ENCODE measurements at places on chromosomes 5 and 9. TPM values are rescaled to one million over a fixed set of nuclear protein-coding genes. Genes with fewer than 3 reads are reported as not detected.
A peak's percentile ranks its signal among the peaks of the same experiment; 100 is the strongest.

Gene PGM5
- 30.5 TPM for total RNA-seq

- no peak for DNase-seq
These were observed 110.2 kb downstream of the PCSK1 start for GRCh38 chr5:96322865-96323264.

DNA sequence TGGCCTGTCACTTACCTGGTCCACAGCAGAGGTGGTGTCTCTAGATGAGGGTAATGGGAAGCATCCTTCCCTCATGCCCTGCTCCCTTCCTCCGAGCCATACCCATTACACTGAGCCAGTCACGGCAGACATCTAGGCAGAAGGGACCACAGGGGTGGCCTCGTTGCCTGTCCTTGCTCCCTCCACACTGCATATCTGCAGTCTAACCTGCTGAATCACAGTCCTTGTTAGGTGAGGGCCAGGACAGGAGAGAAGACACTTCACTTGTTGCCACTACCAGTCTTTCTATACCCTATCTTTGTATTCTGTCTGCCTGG, 18.4 kb upstream of the SPINK4 start:
- DNase-seq: no peak

DNA sequence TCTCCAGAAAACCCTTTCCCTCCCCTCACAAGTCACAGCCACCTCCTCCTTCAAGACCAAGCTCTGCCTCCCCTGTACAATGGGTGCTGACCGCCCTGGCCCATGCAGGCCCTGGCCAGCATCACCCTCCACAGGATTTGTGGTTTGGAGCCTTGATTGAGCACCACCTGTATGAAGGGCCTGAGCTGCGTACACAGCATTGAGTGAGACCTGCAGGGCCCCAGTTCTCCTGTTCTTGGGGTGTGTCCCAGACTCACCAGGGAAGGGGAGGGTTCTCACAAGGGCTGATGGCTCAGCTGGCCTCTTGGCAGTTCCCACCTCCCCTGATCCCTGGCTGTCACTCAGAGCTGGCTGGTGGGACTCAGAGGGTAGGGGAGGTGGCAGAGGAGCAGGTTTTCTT, 63.7 kb upstream of the IER5L start:
- DNase-seq: peak; percentile 35

DNA sequence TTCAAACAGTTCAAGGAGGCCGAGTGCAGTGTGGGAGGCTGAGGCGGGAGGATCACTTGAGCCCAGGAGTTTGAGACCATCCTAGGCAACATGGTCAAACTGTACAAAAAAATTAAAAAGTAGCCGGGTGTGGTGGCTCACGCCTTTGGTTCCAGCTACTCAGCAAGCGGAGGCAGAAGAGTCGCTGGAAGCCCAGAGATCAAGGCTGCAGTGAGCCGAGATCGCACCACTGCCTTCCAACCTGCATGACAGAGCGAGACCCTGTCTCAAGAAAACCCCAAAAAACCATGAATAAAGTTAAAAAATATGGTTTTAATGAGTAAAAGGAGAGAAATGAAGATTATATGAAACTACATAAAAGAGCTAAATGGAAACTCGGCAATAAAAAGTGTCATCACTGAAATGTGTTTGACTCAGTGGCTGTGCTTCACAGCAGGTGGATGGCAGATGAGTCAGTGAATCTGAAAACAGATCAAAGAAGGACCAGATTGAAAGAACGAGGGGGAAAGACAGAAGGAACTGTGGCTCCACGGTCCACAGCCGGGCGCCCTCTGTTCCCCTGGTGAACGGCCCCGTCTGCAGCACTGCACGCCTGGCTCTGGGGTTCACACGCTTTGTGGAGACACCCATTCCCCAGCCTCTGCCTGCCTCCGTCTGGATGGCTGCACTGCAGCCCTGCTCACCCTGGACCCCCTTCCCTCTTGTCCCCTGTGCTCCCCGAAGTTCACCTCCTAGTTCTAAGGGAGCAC, 25.1 kb downstream of the EXD3 start:
- DNase-seq: no peak

DNA sequence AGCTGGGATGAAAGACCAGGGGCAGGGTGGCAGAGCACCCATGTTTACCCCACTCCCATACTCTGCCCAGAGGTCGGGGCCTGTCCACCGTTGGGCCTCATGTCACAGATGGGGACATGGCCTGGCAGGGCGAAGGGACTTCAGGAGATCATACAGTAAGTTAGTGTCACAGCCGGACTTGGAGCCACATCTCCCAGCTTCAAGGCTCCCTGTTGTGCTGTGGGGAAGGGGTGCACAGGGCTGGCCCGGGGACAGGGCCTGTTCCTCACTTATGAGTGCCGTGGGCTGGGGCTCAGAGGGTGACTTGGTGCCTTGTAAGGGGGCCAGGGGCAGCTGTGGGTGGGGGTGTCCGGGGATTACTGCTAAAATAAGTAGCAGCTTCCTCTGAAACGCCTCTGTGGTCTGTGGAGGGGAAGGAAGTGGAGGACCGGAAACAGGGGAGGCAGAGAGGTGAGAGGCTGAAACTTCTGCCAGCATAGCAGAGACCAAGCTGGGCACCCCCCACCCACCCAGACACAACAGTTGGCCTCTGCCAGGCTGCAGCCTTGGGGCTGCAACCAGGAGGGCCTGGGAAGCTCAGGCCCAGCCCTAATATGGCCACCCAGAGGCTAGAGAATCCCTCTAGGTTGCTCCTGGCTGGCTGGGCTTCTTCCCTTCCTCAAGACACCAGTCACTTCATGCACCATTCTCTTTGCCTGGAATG, 41.1 kb upstream of the NEK6 start:
- DNase-seq: no peak

DNA sequence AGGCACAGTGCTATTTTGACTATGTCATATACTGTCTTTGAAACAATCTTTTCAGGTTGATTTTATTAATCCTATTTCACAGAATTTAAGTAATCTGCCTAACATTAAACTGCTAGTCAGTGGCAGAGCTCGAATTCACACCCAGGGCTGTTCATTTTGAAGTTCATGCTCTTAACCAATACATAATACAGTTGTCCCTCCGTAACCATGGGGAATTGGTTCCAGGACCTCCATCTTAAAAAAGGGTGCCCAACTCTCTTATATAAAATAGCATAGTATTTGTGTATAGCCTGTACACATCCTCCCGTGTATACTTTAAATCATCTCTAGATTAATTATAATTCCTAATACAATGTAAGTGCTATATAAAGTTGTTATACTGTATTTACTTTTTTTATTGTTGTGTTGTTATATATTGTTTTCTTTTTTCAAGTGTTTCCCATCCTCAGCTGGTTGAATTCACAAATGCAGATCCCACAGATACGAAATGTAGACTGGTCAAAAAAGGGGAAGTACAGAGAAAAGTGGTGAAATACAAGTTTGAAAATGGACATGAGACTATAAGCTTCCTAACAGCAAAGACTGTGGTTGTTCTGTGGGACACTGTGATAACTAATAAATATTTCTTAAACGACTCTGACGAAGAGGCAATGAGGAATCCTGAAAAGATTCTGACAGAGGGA, 18.3 kb downstream of the RFX3 start:
- no peak for DNase-seq

GRCh38 chr5:134524272-134524825, 1.1 kb upstream of the JADE2 start:
- peak; percentile 91 for DNase-seq

Gene SLC2A8
- total RNA-seq: 30.2 TPM

DNA sequence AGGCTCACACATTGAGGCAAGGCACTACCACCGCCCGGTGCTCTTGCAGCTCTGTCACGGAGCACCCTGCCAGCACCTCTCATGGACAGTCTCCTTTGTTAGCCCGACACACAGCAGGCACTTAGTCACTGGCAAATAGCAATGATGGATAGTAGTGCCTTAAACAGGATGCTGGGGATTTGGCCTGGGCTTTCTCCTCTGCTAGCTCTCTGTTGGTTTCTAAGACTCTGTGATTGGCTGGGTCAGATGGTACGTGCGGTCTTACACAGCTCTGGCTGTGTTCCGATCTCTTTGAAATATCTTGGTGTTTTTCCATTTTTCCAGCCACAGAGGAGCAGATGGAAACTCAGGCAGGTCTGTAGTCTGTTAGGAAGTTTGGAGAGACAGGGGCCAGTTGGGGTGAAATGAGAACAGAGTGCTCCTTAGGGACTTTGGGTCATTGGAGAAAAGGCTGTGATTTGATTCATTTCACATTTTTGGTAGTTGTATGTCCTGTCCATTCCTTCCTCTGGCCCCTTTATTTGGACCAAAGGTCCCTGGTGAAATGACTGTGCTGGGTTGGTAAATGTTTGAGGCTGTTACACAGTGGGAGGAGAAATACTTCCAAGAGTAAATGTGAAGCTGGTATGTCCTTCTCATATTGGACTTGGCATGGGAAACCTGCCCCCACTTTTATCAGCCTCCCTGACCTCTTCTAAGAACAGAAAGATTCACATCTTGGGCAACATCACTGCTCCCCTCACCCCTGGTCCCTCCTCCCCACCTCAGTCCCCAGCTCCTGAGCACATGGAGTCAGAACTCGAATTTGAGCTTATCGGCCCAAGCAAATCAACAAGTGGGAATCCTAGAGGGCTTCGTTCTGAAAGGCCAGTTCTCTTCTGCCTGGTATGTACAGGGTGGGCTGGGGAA, 3.4 kb downstream of the SMIM3 start:
- peak; percentile 68 for DNase-seq
